Endothelial cell of umbilical vein (primary cell): ENCODE measurements at places on chromosomes 4 and X. TPM values are rescaled to one million over a fixed set of nuclear protein-coding genes. Genes with fewer than 3 reads are reported as not detected.

Gene GYG2
- total RNA-seq = 0.22 TPM in 1 of 2 replicates, not detected in the other

Gene TNIP2
- total RNA-seq = 49.0 and 52.1 TPM in 2 replicates

Gene CXorf49
- total RNA-seq = not detected in 2 replicates

Gene TEX13C
- total RNA-seq = not detected in 2 replicates

Gene POF1B
- 0.20 TPM in 1 of 2 replicates, not detected in the other for total RNA-seq

Gene HTRA3
- total RNA-seq = 8.2 and 12.0 TPM in 2 replicates

Gene ADAM29
- not detected in 2 replicates for total RNA-seq

Gene CXorf38
- total RNA-seq = 12.1 and 12.4 TPM in 2 replicates

Gene SLC9B1
- total RNA-seq = 0.49 TPM in 1 of 2 replicates, not detected in the other

Gene ENPEP
- not detected in 2 replicates for total RNA-seq

Gene ETDA
- not detected in 2 replicates for total RNA-seq

Gene PPP1R2C
- total RNA-seq = not detected in 2 replicates

Gene UGT2B15
- total RNA-seq = not detected in 2 replicates

Gene SHROOM3
- 6.7 and 14.9 TPM in 2 replicates for total RNA-seq

Gene PSAPL1
- not detected in 2 replicates for total RNA-seq

Gene OPRPN
- total RNA-seq = not detected in 2 replicates

Gene WDR44
- 17.4 and 17.6 TPM in 2 replicates for total RNA-seq

Gene RASGEF1B
- total RNA-seq = not detected in 2 replicates

Gene ADAMTS3
- total RNA-seq = 1.3 and 1.5 TPM in 2 replicates

Gene STK26
- 3.7 and 5.2 TPM in 2 replicates for total RNA-seq

Gene HSFX4
- not detected in 2 replicates for total RNA-seq

Gene FAM184B
- not detected in 2 replicates for total RNA-seq

Gene TSPAN7
- total RNA-seq = 4.2 and 5.2 TPM in 2 replicates

Gene OTUD4
- 39.5 and 40.9 TPM in 2 replicates for total RNA-seq

Gene SHISA3
- total RNA-seq = 11.6 and 12.0 TPM in 2 replicates

Gene N4BP2
- 6.9 and 7.1 TPM in 2 replicates for total RNA-seq

Gene SCML2
- 0.69 and 2.7 TPM in 2 replicates for total RNA-seq

Gene PAK3
- 0.15 and 0.16 TPM in 2 replicates for total RNA-seq

Gene ZFYVE28
- total RNA-seq = 7.1 and 10.8 TPM in 2 replicates

Gene SMIM10
- 1.3 and 2.7 TPM in 2 replicates for total RNA-seq

Gene ZNF595
- 9.7 and 11.1 TPM in 2 replicates for total RNA-seq

Gene UGT8
- 0.11 and 0.14 TPM in 2 replicates for total RNA-seq

Gene ARX
- not detected in 2 replicates for total RNA-seq

Gene NAA11
- not detected in 2 replicates for total RNA-seq

Gene LONRF3
- total RNA-seq = 7.9 and 13.3 TPM in 2 replicates

Gene ZNF827
- total RNA-seq = 16.9 and 22.1 TPM in 2 replicates

Gene PABPC5
- 0.42 and 0.44 TPM in 2 replicates for total RNA-seq

Gene DUX4
- total RNA-seq = not detected in 2 replicates

Gene ITIH6
- not detected in 2 replicates for total RNA-seq

Gene ETDC
- total RNA-seq = not detected in 2 replicates

Gene H2AZ1
- 682 and 704 TPM in 2 replicates for total RNA-seq

Gene COL25A1
- total RNA-seq = 3.5 and 3.9 TPM in 2 replicates

Gene PDZD11
- total RNA-seq = 44.5 and 45.6 TPM in 2 replicates

Gene LIAS
- 9.7 and 11.3 TPM in 2 replicates for total RNA-seq

Gene TEX11
- not detected in 2 replicates for total RNA-seq

Gene TMPRSS11E
- total RNA-seq = not detected in 2 replicates

Gene TLR1
- 2.7 and 4.6 TPM in 2 replicates for total RNA-seq

Gene ITGB1BP2
- total RNA-seq = 4.6 and 5.9 TPM in 2 replicates

Gene DAPP1
- total RNA-seq = not detected in 2 replicates

Gene NSUN7
- total RNA-seq = 0.18 and 0.20 TPM in 2 replicates

Gene RPL9
- 963 and 988 TPM in 2 replicates for total RNA-seq

Gene SLC26A1
- total RNA-seq = 0.32 TPM in 1 of 2 replicates, not detected in the other

Gene CTAG1B
- total RNA-seq = not detected in 2 replicates

Gene CNGA1
- total RNA-seq = not detected in 2 replicates

Gene EGFL6
- not detected in 2 replicates for total RNA-seq

Gene AMOT
- total RNA-seq = 2.7 and 3.5 TPM in 2 replicates

Gene FGB
- total RNA-seq = not detected in 2 replicates

Gene MEPE
- not detected in 2 replicates for total RNA-seq
